Thoracic aorta (tissue), 2 donors: ENCODE measurements at places on chromosomes 1 and 21. TPM values are rescaled to one million over a fixed set of nuclear protein-coding genes. Genes with fewer than 3 reads are reported as not detected.

GRCh38 chr1:2975466-2976179 is 45.6 kb upstream of the ACTRT2 start:
- no peak for DNase-seq

DNA sequence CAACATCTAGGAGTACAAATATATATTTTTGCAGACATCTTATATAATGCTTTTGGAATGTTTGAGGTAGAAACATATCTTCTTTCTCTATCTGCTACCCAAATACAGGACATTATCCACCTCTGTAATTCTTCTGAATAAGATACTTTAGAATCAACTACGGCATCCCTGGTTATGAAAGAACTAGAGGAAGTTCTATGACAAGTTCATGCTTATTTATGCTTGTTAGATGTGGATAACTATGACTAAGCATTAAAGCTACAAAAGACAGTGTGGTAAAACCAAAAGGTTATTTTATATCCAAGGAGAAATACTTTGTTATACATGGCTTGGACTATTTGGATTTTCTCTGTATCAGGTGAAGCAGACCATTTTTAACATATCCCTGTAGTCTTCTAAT is 894.0 kb downstream of the KCNT2 start:
- no peak for DNase-seq

DNA sequence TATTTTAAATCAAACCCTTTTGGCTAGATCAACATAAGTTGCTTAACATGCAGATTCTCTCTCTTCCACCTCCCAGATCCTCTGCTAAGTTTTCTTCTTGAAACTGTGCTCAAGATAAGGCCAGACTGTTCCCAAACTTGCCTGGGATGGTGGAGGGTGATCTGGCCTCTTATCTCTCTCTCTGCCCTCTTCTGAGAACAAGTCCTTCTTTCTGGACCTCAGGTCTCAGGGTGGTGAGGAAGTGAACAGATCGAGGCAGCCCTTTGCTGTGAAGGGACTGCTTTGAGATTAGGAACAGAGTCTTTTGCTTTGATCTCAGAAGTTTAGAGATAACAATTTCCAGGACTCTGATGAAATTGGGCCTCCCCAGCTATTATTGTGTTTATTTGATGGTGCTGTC is 70.7 kb downstream of the HUNK start:
- DNase-seq, result no peak

GRCh38 chr1:239527051-239527693 is 140.8 kb downstream of the CHRM3 start:
- DNase-seq, result no peak

DNA sequence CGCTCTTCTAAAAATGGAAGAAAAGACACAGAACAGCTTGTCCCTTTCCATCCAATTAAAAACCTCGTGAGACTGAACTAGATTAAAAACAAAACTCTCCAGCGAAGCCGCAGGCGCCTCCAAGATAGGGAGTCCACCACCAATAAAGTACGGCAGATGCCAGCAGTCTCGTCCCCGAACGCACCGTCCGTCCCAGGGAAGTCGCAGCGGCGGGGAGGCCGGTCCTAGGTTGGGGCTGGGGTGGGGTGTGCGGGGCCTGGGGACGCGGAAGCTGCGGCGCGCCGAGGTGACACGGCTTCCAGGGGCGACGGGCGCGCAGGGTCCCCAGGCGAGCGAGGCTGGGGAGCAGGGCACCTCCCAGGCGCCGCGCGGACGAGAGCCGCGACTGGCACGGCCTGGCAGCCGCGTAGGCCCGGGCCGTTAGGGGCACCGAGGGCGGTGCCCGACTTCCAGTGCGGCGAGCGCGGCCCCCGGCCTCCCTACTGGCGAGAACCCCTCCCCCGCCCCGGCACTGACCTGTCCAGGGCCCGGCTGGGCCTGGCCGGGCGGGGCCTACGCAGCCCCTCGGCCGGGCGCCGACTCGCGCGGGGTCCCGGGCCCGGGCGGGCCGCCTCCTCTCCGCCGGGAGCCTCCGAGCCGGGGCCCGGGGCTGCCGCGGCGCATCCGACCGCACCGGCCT is 28.3 kb upstream of the A3GALT2 start:
- DNase-seq, result no peak

- DNase-seq, result no peak
These were observed at the start of gene WNT9A for GRCh38 chr1:227947676-227948492. Gene WNT9A, minus strand, starts transcription at chr1:227947932. Its CDS starts 45 bp downstream, at chr1:227947887.

- DNase-seq, result no peak
These were observed 128.2 kb downstream of the KCNN3 start for GRCh38 chr1:154741741-154742495.

DNA sequence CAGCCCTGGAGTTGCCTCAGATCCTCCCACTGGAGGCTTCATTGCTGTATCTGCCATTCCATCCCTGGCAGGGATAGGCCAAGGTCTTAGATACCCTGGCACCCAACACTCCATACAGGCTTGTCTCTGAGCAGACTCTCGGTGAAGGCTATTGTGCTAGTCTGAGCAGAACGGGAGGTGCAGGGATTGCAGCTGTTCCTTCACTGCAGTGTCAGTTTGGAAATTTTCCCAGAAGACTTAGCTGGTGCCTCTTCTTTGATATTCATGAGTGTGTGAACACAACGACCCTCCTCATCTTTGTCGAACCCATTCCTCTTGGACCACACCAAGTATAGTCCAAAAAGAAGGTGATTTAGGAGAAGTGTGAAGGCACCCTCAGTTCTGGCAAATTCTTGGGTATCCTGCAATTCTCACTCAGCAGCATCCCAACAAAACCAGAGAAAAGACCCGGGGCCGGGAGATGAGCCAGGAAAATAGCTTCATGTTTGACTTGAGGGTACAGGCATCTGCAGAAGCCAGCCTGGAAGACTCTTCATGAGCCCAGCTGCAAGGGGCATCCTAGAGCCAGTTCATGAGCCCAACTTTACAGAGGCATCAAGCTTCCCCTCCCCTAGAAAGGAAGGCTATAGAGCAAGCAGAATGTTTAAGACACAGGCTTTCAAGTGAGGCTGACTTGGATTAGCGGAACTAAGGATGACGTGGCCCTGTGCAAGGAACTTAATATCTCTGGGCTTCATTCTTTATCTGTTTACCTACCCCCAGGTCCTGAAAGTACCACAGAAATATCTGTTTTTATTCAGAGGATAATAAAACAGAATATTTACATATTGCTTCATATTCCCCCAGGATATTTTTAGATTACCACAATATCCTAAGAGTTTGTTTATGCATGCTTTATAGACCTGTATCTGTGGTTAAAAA is 38.8 kb upstream of the HAO2 start:
- DNase-seq, result no peak

GRCh38 chr1:117654493-117655219 is 48.8 kb downstream of the TENT5C start:
- no peak for DNase-seq

GRCh38 chr21:35057428-35057827 is 8.3 kb upstream of the RUNX1 start:
- no peak for DNase-seq

- no peak for DNase-seq
These were observed 5.0 kb downstream of the MLLT11 start for GRCh38 chr1:151065089-151065645.

DNA sequence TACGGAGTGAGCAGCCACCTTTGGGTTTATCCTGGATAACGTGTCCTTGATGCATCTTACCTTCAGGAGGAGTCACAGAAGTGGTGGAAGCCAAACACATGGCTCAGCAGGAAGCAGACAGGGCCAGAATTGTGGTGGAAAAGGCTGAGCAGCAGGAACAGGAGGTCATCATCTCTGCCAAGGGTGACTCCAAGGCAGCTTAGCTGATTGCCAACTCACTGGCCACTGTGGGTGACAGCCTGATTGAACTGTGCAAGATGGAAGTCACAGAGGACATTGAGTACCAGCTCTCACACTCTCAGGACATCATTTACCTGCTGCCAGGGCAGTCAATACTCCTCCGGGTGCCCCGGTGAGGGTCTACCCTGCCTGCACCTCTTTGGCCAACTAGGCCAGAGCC is 179.3 kb downstream of the FAF1 start:
- DNase-seq, result no peak

- DNase-seq, result no peak
These were observed 801 bp upstream of the GORAB start for GRCh38 chr1:170530972-170531757.

DNA sequence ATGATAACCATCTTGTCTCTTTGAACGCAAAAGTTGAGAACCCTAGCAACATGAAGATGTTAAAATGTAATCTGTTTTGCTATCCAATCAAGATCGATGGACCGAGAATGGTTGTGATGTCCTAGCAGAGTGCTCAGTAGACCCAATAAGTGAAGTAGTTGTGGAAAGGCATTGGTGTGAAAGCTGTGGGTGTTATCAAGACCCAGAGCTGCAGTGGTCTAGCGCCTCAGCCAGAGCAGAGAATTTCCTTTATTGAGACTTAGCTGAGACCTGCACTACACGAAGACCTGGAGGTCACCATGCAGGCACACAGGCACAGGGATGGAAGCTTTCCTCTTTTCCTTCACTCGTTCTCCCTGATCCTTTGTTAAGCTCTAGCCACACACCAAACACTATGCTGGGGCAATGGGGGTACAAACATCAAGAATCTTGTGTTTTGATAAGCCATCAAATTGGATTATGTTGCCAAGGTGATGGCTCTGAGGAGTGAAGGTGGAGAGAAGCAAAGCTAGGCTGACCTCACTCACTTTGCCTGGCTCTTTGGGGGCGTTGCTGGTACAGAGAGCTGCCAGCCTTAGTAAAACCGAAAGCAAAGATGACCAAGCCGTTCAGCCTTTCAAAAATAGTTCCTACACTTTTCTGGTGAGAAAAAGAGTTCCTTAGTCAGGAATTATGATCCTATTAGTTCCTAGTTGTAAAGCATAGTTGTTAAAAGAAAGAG is 24.1 kb downstream of the METTL13 start:
- DNase-seq, result no peak

- no peak for DNase-seq
These were observed 90.9 kb downstream of the MATN1 start for GRCh38 chr1:30632481-30632880.

GRCh38 chr1:18580691-18581419 is 49.8 kb upstream of the PAX7 start:
- no peak for DNase-seq

Gene PHLDA3
- total RNA-seq, result 65.7 TPM

Gene LCE2C
- 1.8 TPM for total RNA-seq

Gene SH2D5
- total RNA-seq, result 0.41 TPM

Gene PAQR7
- 7.0 TPM for total RNA-seq

Gene CHIA
- not detected for total RNA-seq

Gene TNFRSF9
- total RNA-seq, result not detected

Gene FMO1
- total RNA-seq, result not detected

Gene VWA5B1
- total RNA-seq, result not detected

Gene LRRC53
- total RNA-seq, result not detected

Gene ZNF683
- total RNA-seq, result not detected

Gene LDLRAP1
- total RNA-seq, result 35.2 TPM

Gene TTC34
- 0.63 TPM for total RNA-seq

Gene ARHGEF16
- 1.6 TPM for total RNA-seq

Gene VPS72
- 32.5 TPM for total RNA-seq

Gene CCDC181
- total RNA-seq, result 0.54 TPM
